Activated gamma-delta T cell treated with Interleukin-2 at 50 U/mL for 16 hours (primary cell): ENCODE measurements at places on chromosomes 2 and 18.

GRCh38 chr2:159028776-159029175 lies 60.3 kb downstream of the TANC1 start:
- DNase-seq: no peak

DNA sequence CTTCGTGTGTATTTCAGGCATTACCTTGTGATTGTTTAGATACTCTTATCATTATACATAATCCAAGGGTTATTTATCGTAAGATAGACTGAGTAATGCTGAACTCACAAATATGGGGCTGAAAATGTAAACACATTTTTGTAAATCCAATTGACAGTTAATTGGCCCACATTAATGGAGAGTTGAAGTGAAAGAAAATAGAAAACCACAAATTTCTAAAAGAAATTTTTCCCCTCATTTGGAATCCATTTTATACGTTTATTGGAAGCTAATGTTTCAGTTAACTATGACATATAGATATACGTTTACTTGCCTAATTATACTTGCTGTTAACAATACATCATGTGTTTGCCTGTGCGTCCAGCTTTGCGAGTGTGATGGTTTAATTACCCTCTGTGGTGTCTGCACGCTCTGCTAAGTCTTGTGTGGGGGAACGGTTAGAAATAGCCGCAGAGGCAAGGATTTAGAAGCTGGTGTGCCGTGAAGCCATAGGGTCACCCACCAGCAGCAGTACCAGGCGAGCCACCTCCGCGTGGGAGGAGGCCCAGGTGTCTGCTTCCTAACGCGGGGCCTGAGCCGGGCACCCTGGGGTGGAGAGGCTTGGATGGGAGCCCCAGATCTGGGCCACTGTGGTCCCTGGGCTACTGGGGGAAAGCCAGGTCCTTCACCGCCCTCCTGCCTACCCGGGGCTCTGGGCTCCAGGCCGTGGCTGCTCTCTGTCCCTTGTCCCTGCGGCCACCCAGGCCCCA lies 38.0 kb downstream of the TSHZ1 start:
- no peak for DNase-seq

DNA sequence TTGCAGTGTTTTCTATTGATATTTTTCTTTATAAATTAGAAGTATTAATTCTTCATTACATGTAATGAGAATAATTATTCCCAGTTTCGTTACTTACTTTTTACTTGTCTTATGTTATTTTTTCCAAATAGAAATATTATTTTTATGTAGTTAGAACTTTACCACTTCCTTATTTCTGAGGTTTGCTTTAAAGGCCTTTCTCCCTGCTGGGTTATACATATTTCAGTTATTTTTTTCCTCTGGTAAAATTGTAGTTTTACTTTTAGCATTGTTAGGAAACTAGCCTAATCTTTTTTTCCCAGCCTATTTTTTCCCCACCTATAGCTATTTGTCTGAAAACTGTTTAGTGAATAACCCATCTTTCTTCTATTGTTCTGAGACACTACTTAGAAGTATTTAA lies 17.1 kb downstream of the RNF144A start:
- no peak for DNase-seq

- DNase-seq: no peak
Measured at GRCh38 chr2:215437614-215438013, 1.7 kb upstream of the FN1 start.

GRCh38 chr2:137672989-137673552 lies 291.2 kb upstream of the HNMT start:
- DNase-seq: no peak

- DNase-seq: no peak
Measured at GRCh38 chr2:54609647-54610046, 113.8 kb upstream of the EML6 start.

- DNase-seq: no peak
Measured at GRCh38 chr18:62550746-62551145, 27.9 kb downstream of the ZCCHC2 start.

DNA sequence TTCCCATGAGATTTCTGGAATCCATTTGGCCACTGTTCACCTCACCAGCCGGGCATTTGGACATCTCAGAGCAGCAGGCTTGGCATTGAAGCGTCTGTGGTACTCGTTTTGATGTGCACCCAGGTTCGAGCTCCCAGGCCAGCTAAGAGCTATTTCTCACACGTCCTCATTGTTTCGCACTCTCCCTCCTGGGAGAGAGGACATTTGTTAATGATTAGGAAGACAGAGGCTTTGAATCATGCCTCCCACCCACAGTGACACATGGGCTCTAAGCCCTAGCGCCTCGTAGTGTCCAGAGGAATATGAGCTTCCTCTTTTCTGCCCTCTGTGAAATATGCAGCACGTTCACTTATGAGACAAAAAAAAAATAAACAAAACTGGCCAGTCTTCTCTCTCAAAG lies 361.8 kb downstream of the RND3 start:
- no peak for DNase-seq

GRCh38 chr2:45844796-45845457 lies 193.5 kb downstream of the PRKCE start:
- no peak for DNase-seq

DNA sequence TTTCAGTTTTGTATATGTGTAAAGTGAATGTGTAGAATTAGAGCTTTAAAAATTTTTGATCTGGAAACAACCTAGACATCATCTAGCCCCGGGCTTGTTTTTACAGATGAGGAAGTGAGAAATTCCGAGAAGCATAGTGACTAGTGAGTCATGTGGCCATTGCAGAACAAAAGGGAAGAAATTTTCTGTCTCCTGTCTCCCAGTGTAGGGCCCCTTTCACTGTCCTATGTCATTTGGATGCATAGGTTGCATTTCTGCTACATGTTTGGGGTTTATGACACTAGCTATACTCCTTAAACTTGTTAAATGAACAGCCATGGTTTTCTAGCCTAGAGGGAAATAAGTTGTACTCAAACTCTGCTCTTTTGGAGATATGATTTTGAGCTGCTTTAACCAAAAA lies 84.6 kb downstream of the PLCL1 start:
- DNase-seq: no peak

DNA sequence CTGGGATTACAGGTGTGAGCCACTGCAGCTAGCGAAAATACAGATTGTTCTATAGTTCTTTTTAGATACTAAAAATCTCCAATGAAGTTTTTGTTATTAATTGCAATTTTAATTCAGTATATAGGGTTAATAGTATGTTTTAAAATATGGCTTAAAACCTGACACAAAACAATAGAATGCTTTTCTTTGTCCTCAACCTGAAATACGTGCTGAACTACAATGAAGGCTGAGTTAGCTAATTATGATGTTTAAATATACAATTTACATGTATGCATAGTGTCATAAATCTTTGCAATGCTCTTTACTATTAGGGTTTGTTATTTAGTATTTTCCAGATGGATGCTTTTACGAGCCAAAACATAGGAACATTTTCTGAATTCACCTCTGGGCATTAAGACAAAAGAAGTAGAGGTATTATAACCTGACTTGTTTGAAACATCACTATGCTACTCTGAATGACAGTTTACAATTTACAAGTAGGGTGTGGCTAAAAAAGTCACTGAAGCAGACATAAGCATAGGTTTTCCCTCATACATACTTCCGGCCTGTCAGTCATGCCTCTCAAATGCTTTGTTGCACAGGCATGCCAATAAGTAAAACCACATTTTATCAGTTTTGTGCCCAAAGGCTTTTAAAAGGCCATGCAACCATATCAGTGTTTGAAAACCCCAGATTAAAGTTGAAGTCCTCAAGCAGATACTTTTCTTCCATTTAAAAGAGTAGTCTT lies 168.3 kb downstream of the OTX1 start:
- DNase-seq: no peak
